ENCODE measurements at places on chromosomes 2 and 18. TPM values are rescaled to one million over a fixed set of nuclear protein-coding genes. Genes with fewer than 3 reads are reported as not detected.

The LRRC30 gene
- total RNA-seq, result not detected

The ACVR1 gene
- total RNA-seq, result 35.3 TPM

The TWIST2 gene
- 19.4 TPM for total RNA-seq

The CGREF1 gene
- 7.9 TPM for total RNA-seq

The MARCO gene
- total RNA-seq, result 0.08 TPM

The CERKL gene
- total RNA-seq, result 0.30 TPM

The C2orf78 gene
- total RNA-seq, result not detected

The LTBP1 gene
- total RNA-seq, result 29.1 TPM

The CFAP53 gene
- total RNA-seq, result 0.33 TPM

The ABCB11 gene
- total RNA-seq, result 0.02 TPM

The TMEFF2 gene
- total RNA-seq, result 0.29 TPM

The C2orf81 gene
- total RNA-seq, result 4.4 TPM

The PDE1A gene
- 0.10 TPM for total RNA-seq

The SPIRE1 gene
- 26.9 TPM for total RNA-seq

The TM4SF20 gene
- total RNA-seq, result 9.7 TPM

The WDR54 gene
- total RNA-seq, result 77.2 TPM

The FIGLA gene
- not detected for total RNA-seq

The AUP1 gene
- 194 TPM for total RNA-seq

The CDCA7 gene
- 47.0 TPM for total RNA-seq

The CHRND gene
- total RNA-seq, result not detected

The ERFE gene
- total RNA-seq, result 6.3 TPM

The ALMS1 gene
- total RNA-seq, result 10.8 TPM

The FBXO11 gene
- 53.5 TPM for total RNA-seq

The SATB2 gene
- total RNA-seq, result 3.9 TPM

The MOGAT1 gene
- not detected for total RNA-seq

The ANKRD12 gene
- total RNA-seq, result 5.0 TPM

The POU3F3 gene
- total RNA-seq, result not detected

The CYS1 gene
- 1.4 TPM for total RNA-seq

The C18orf54 gene
- 3.5 TPM for total RNA-seq

The SP5 gene
- total RNA-seq, result not detected

The CLEC4F gene
- total RNA-seq, result not detected

The GALNT13 gene
- 12.6 TPM for total RNA-seq

The PHOSPHO2 gene
- total RNA-seq, result 3.1 TPM

The SGPP2 gene
- total RNA-seq, result 0.20 TPM

The ALLC gene
- not detected for total RNA-seq

The ANKRD62 gene
- total RNA-seq, result not detected

The GCKR gene
- total RNA-seq, result 0.27 TPM

The RAX gene
- not detected for total RNA-seq

The ANKRD30B gene
- total RNA-seq, result not detected

The MEX3C gene
- total RNA-seq, result 26.0 TPM

The GATA6 gene
- 2.2 TPM for total RNA-seq

The LRATD1 gene
- total RNA-seq, result not detected
